ENCODE measurements at places on chromosomes 1 and 21.

- DNase-seq: no peak
These were observed 437.1 kb downstream of the PTBP2 start for GRCh38 chr1:97158691-97159096.

GRCh38 chr1:21212126-21212525, 35.4 kb upstream of the EIF4G3 start:
- DNase-seq: no peak

GRCh38 chr1:233299450-233299849, 3.9 kb upstream of the PCNX2 start:
- DNase-seq: no peak

DNA sequence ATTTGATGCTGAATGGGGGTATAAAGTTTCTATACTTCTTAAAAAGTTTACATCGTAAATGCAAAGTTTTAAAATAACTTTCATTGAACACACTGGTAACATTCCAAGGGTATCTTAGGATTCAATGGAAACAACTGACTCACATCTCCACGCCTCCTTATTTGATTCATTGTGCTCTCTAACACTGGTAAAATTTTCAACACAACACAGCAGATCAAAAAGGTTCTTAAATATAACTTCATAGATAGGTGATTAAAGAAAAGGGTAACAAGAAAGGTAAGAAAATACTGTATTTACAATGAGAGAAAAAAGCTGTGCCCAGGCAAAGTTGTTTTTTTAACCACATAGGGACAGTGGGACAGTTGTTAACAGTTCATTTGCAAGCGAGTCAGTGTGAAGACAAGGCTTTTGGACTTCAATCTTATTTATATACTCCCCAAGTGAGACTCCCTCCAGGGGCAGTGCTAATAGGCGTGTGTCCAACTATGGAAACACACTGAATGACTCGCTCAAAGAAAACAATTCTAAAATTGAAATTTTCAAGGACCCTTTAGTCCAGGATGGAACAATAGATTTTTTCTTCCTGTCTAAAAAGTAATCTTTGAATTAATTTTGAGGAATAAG, 140.5 kb downstream of the TIAM1 start:
- DNase-seq: no peak

- no peak for DNase-seq
These were observed 199.0 kb upstream of the DPYD start for GRCh38 chr1:98119796-98120195.

GRCh38 chr1:209775678-209776077, 8.7 kb downstream of the C1orf74 start:
- DNase-seq: no peak

- DNase-seq: no peak
These were observed 102.1 kb downstream of the LMX1A start for GRCh38 chr1:165254376-165254775.

DNA sequence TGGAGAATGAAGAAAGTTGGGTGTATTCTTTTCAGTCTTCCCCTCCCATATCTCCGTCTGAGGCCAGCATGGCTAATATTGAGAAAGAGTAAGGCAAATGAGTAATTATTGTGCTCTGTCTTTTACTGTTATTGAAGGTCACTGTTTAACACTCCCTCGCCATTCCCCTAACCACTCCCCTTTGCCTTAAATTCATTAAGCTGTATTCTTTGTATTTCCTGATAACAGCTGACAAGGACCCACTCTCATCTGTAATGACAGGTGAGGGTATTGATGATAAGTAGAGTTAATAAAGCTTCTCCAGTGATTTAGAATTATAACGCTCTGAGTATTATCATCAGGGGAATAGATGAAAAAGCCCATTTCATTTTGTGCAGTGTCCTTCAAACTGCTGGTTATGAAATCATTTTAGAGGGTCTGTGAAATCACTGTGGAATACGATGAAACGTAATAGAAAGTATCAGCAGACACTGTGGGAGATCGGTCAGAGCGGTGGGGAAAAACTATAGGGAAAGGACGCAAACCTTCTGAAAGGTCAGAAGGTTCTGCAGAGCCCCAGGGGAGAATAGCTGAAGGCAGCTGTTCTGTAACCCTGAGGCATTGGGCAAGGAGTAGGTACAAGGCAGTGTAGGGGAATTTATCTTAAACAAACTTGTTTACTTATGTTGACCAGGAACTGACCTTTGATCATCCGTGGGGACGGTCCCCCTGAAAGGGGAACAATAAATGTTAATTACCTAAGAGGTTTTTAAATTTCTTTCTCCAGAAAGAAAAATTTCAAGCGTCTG, 46.3 kb upstream of the CACYBP start:
- DNase-seq: no peak

GRCh38 chr21:18913914-18914313, 510.3 kb upstream of the TMPRSS15 start:
- DNase-seq: no peak

- no peak for DNase-seq
These were observed 12.0 kb upstream of the KCNE2 start for GRCh38 chr21:34351786-34352241.

- no peak for DNase-seq
These were observed 7.6 kb downstream of the FMN2 start for GRCh38 chr1:240099329-240099728.

- DNase-seq: no peak
These were observed 3.9 kb downstream of the TMEM61 start for GRCh38 chr1:54984131-54984842.

DNA sequence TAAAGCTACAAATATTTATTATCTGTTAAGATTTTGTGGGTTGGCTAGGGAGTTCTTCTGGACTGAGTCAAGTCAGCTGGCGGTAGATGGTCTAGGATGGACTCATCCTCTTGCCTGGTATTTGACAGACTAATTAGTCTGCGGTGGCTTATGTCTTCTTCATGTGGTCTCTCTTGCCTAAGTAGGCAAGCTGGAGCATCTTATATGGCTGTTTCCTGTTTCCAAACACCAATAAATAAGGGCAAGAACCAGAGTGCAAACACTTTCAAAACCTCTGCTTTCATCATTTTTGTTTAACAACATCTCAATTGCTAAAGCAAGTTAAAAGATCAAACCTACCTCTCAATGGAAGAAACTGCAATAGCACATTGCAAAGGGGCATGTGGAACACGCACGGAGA, 484.8 kb downstream of the PTPRC start:
- no peak for DNase-seq

GRCh38 chr1:154290921-154291320, 18.5 kb downstream of the HAX1 start:
- no peak for DNase-seq
